Bronchial epithelial cell (primary cell): ENCODE measurements at places on chromosomes 5 and 9.

DNA sequence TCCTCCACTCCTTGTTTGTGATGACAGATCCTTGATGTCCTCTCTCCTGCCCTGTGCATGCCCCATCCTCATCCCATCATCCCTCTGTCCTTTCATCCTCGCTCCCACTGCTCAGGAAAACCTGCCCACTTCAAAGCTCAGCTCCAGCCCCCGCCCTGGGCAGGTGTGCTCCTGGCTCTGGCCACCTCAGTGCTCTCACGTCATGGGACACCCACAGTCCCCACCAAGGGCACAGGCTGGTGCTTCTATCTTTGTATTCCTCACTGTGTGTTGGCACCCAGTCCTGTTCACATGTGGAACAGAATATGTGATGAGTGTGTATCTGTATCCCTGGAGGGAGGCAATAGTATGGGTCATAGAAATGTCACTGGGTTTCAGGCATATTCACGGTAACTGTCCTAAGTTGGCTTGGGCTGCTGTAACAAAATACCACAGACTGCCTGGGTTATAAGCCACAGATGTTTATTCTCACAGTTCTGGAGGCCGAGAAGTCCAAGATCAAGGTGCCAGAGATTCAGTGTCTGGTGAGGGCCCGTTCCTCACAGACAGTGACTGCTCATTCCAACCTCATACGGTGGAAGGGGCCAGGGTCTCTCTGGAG is 13.5 kb downstream of the GFPT2 start:
- DNase-seq = no peak

DNA sequence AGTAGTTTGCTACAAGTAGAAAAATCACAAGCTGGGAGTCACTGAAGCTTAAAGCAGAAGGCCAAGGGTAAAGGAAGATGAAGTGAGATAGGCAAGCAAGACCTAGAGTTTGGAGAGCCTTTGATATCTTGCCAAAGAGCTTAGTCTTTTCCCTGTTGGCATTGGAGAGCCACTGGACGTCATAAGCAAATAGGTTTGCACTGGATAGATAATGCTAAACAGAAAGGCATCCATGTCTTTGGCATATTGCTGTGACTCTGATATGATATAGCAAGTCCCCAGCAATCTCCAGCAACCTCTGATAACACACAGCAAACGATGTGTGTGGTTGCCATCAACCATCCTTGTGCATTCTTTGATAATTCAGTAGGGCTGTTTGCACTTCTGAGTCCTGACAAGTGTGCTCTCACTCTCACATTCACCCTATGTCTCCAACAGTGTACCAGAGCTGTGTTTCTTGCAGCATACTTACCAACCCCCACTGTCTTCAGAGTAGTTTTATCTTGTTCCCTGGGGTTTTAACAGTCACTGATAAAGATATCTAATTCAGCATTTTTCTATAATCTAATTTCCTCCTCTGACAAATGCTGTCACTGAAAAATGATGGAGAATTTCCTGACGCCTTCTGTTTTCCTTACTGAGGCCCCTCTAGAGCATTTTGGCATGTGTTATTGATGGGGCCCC is 16.9 kb upstream of the FREM1 start:
- DNase-seq = no peak

DNA sequence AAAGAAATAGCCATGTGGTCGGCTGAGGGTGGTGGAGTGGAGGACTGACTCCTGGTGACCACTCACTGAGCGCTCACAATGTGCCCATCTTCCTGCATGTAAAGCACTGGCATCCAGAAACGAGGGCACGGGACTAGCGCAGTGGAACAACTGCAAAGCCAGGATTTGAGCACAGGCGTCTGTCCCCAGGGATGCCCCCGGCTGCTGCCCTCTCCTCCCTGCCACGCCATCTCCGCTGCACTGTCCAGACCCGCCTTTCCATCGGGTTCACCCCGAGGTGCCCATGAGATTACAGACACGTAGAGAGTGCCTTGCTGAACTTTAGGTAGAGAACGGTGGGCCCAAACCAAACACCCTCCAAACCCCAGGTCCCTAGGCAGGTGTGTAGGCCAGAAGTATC is 44.7 kb downstream of the PRRT1B start:
- DNase-seq = no peak

DNA sequence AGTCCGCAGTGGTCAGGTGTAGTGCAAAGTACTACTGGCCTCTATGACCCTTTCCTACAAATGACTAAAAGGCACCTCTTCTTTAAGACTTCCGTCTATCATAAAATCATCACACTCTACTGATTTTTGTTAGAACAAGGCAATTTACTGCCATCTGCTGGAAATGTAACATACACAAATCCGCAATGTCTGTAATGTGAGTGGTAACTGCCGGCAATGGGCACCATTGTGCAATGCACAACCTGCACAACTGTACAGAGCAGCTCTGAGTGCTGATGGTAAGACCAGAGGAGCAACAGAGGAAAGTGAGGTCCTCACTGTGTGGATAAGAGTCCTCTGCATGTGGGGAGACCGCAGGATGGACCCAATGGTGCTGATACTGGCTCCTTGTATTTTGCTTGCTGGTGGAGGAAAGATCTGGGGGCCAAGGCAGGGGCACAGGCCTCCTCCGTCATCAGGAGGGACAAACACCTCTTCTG is 103.7 kb downstream of the ATPSCKMT start:
- peak; percentile 39 for DNase-seq

DNA sequence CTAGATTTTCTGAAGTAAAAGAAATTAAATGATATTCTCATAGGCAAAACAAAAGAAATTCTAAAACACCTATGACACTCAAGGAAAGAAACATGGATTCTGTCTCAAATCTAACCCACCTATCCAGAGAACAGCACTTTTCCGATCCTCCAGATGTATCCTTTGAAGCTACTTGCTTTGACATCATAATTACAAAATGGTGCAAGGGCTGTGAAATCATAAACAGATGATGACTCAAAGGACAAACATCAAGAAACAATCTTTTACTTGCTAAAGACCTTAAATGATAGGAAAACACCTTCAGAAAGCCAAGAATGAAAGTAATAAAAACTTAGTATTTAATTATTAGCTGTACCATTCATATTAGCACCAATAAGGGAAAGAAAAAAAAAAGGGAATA is 202.6 kb downstream of the DENND1A start:
- peak; percentile 11 for DNase-seq

- peak; percentile 25 for DNase-seq
These were observed 349.0 kb upstream of the MPDZ start for GRCh38 chr9:13628526-13628925.

DNA sequence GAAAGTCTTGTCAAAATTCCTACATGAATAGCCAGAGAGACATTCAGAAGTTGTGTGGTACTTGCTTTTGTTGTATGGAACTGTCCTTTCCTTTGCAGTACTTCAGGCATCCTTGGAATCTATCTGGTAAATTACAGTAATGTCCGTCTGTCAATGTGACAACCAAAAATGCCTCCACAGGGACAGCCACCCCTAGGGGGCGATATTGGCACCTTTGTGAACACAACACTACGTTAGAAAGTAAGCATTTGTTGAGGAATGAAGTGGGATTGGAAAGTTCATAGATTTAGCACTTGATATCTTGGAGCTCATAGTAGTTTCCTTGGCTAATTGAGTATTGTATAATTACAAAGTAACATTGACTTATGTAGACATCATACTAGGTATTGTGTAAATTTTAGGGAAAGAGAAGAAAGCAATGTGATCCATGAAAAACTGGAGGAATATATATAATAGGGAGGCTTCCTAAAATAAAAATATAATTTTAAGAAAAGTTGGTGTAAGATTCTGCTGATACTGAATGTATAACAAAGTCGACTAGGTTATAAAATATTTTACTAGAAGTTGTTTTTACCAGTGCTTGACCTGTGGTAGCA is 32.7 kb downstream of the TMEFF1 start:
- DNase-seq = peak; percentile 54

DNA sequence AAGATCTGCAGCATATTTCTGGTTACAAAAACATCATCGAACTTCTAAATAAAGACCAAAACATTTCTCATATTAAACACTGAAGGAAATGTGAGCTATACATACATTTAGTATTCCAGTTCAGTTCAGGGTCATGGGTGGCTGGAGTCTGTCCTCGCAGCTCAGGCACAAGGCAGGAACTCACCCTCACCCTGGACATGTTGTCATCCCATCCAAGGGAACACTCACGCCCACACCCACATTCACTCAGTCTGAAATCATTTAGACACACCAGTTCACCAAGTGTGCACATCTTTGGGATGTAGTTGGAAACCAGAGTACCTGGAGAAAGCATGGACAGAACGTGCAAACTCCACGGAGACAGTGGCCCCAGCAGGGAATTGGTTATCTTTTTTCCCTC is 481.0 kb downstream of the RASEF start:
- no peak for DNase-seq

- DNase-seq = peak; percentile 80
These were observed 657.5 kb upstream of the WWC1 start for GRCh38 chr5:167633931-167634341.

DNA sequence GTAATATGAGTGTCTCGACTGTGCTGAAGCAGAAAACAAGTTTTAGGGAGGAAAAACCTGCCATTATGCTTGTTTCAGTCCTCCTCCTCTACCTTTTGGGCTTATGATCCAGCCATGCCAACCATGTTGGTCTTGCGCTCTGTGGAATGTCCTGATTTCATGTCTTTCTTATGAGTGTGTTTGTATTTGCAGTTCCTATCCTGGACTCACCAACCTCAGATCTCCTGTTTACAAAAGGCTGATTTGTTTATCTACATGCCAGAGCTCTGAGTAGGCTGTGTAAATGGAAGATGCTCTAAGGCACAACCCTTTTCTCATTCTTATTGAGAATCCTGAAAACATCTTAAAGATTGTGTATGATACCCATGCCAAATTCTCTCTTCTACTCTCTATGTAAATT is 138.6 kb downstream of the ARHGEF28 start:
- DNase-seq = peak; percentile 91

- DNase-seq = peak; percentile 57
These were observed 86.5 kb downstream of the CEMIP2 start for GRCh38 chr9:71681708-71682272.

GRCh38 chr9:85425153-85425611 is 316.6 kb downstream of the AGTPBP1 start:
- peak; percentile 29 for DNase-seq

- DNase-seq = no peak
These were observed 43.1 kb downstream of the ELL2 start for GRCh38 chr5:95918421-95919006.

DNA sequence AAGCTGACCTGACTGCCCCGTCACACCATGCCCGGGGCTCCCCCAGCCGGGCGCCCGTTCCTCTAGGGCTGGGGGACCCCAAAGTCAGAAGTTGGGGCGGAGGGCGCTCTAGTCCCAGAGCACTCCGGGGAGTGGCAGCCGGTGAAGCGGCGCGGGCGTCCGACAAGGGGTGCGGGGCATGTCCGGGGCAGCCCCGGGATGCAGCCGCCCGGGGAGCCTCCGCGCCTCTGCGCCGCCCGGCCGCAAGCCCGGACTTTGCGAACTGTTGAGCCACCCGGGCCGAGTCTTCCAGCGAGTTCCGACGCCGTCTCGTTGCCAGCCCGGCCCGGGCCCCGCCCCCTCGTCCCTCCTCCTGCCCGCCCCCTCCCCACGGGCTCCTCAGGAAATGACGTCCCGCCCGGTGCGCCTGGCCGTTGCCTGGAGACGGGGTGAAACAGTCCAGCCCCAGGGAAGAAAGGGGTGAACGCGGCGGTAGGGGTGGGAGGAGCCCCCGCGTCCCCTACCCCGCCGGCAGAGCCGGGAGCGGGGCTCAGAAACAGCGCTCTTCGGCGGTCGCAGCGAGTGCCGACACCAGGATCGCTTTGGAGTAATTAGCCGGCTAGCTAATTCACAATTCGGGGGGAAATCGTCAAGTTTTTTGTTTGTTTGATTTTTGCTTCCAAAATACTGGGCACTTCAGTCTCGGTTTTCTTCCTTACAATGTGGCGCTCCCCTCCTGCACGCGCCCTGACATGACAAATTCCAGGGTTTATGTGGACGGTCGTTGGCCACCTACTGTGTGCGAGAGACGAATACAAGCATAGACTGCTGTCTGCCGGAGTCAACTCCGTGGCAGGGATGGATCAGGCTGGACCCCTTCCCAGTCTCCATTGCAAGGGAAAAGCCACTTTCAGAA is at the start of gene WHRN:
Gene WHRN, minus strand, starts transcription at position 287 of the 895 bp plus-strand sequence. CDS start 672 bp downstream, outside the sequence.
- peak; percentile 69 for DNase-seq

DNA sequence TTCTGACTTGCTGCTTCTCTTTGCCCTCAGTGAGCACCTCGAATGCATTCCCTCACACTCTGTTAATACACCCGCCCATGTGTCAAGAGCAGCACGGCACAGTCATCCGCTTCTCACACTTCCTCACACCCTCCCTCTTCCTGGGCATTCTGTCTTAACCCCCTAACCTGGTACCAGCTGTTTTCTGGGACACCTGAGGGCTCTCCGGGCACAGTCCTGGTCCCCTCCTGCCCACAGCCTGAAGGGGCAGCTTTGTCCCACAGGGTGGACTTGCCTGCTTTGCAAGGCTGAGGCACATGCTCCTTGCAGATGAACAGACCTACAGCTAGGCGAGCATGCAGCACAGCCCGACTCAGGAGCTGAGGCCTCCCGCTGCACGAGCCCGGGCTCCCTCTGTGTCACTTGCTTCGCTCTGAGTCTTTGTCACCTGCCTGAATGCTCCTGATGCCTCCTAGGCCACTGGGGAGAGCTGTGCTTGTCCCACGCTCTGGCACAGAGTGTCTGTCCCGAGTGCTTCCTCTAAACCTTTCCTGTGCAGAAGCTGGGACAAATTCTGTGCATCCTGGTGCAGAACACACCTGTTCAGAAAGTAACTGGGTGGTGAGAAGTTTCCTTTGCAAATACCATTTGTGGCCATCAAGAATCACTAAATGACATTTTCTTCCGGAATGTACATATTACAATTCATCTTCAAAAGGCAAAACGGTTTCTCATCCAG is 47.8 kb downstream of the AHRR start:
- DNase-seq = no peak

DNA sequence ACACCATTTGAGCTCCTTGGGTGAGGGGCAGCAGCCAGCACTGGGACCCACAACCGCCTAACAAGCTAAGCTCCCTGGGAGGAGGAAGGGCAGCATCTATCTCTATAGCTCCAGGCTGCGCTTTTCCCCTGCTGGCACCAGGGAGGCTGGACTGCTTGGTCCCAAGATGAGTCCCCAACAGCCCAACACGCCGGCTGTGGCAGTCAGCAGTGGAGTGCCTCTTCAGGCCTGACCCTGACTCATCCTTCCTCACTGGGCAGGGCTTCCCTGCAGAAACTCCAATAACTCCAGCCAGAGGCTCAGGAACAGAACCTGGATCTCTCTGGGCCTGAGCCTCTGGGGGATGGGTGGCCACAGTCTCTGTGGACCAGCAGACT is 113.7 kb upstream of the ADAMTS16 start:
- no peak for DNase-seq

- DNase-seq = no peak
These were observed 151.5 kb downstream of the TARS1 start for GRCh38 chr5:33592245-33592644.

GRCh38 chr5:154788212-154788611 is 33.0 kb downstream of the LARP1 start:
- no peak for DNase-seq

GRCh38 chr5:116778651-116779280 is 204.1 kb upstream of the SEMA6A start:
- DNase-seq = no peak

GRCh38 chr5:108206707-108207106 is 175.2 kb downstream of the FBXL17 start:
- DNase-seq = no peak
